ENCODE measurements at places on chromosomes 12 and 14. TPM values are rescaled to one million over a fixed set of nuclear protein-coding genes. Genes with fewer than 3 reads are reported as not detected.
A peak's percentile ranks its signal among the peaks of the same experiment; 100 is the strongest.

- no peak for DNase-seq
- no peak overlapping the region for H3K27ac ChIP-seq
- H3K4me1 ChIP-seq, result peaks cover 19% of the 10 kb centered on the region
- H3K4me3 ChIP-seq, result no peak overlapping the region
- H3K27me3 ChIP-seq, result no peaks in the 10 kb centered on the region
These were observed 151.7 kb upstream of the FUT8 start for GRCh38 chr14:65260786-65261185.

DNA sequence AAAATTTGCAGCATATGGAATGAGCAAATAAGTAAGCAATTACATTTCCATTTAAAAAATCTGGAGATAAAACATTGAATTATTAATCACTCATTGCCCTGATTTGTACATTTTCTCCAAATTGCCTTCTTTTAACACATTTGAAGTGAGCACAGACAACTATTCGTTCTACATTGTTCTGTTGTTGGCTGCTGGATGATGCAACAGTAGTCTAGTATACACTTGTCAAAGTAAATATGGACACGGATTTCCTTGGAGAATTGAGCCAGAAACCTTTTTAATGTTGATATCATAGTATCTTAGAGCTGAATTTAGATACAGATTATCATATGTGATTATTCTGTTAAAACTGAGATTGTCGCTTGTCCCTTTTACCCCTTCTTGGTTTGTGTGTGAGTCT, 188.2 kb downstream of the FUT8 start:
- H3K4me1 ChIP-seq, result no peaks in the 10 kb centered on the region
- H3K27me3 ChIP-seq, result no peaks in the 10 kb centered on the region
- no peak for DNase-seq
- H3K36me3 ChIP-seq, result no peaks in the 10 kb centered on the region

Gene RFLNA
- total RNA-seq, result not detected

DNA sequence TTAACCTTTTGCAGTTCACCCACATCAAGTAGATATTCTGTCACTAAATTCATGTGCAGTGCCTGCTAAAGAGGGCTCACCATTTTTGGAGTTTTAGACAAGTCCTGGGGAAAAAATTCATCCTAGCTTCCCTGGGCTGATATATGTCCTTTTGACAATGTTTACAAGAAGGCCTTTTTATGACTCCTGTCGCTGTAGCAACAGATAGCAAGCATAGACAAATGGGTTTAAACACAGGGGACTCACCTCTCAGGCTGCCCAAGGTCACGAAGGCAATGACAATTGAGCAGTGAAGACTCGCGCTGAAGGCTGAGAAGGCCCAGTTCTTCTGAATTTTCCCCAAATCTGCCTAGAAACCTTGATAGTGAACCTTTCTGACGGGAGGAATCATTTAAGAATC, 150.7 kb upstream of the CPM start:
- H3K27ac ChIP-seq, result no peak overlapping the region
- no peaks in the 10 kb centered on the region for H3K4me1 ChIP-seq
- H3K27me3 ChIP-seq, result peaks cover 15% of the 10 kb centered on the region

DNA sequence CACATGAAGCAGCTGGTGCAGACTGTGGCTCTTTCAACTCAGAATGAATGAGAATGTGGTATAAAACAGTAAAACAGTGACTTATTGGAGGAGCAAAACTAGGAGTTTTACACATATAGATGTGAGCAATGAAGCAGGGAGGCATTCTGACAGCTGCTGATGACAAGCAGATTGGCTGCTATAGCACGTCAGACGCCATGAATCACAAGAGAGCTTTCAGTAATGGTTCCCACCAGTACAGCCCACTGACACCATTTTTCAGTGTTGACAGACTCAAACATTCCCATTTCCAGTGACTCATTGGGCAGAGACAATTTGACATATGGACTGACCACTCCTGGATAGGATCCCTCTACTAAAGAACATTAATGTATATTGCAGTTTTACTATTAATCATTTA, 24.6 kb upstream of the FSCB start:
- no peak overlapping the region for H3K27ac ChIP-seq
- H3K36me3 ChIP-seq, result no peaks in the 10 kb centered on the region
- no peaks in the 10 kb centered on the region for H3K27me3 ChIP-seq
- no peaks in the 10 kb centered on the region for H3K4me1 ChIP-seq
- DNase-seq, result no peak
- H3K4me3 ChIP-seq, result no peak overlapping the region

- no peaks in the 10 kb centered on the region for H3K36me3 ChIP-seq
- peaks cover 7% of the 10 kb centered on the region for H3K27me3 ChIP-seq
- no peaks in the 10 kb centered on the region for H3K4me1 ChIP-seq
- no peak overlapping the region for H3K4me3 ChIP-seq
- H3K27ac ChIP-seq, result no peak overlapping the region
These were observed 163.8 kb upstream of the MYL2 start for GRCh38 chr12:111084158-111084557.

Gene LRP1-AS
- not detected for total RNA-seq

Gene KRT3
- total RNA-seq, result not detected

Gene CARMIL3
- 1.9 TPM for total RNA-seq

Gene NGB
- not detected for total RNA-seq

DNA sequence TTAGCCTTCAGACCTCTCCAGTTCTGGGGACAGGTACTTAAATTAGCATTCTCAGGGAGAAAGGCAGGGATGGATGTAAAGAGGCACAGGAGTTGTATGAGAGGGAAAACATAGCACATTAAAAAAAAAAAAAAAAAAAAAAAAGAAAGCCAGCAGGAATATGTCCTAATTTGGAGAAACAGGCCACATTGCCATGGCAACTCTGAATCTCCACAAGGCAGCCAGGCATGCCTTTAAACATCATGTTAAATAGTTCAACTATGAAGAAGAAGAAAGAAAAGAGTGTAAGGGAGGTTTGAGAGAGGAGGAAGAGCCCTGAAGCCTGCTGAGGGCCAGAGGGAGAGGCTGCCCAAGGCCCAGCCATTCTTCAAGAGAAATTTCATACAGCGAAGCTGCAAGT, 145.8 kb downstream of the GRIN2B start:
- no peak overlapping the region for H3K4me3 ChIP-seq
- no peaks in the 10 kb centered on the region for H3K4me1 ChIP-seq
- H3K27me3 ChIP-seq, result no peaks in the 10 kb centered on the region
- no peak for DNase-seq

GRCh38 chr14:73755434-73756014, 41.3 kb upstream of the PNMA1 start:
- H3K27ac ChIP-seq, result peak overlapping the region; percentile 62
- peaks cover 83% of the 10 kb centered on the region for H3K4me1 ChIP-seq
- no peaks in the 10 kb centered on the region for H3K27me3 ChIP-seq
- H3K36me3 ChIP-seq, result peaks cover under 1% of the 10 kb centered on the region
- H3K4me3 ChIP-seq, result peak overlapping the region; percentile 84

Gene CCDC197
- 2.2 TPM for total RNA-seq

DNA sequence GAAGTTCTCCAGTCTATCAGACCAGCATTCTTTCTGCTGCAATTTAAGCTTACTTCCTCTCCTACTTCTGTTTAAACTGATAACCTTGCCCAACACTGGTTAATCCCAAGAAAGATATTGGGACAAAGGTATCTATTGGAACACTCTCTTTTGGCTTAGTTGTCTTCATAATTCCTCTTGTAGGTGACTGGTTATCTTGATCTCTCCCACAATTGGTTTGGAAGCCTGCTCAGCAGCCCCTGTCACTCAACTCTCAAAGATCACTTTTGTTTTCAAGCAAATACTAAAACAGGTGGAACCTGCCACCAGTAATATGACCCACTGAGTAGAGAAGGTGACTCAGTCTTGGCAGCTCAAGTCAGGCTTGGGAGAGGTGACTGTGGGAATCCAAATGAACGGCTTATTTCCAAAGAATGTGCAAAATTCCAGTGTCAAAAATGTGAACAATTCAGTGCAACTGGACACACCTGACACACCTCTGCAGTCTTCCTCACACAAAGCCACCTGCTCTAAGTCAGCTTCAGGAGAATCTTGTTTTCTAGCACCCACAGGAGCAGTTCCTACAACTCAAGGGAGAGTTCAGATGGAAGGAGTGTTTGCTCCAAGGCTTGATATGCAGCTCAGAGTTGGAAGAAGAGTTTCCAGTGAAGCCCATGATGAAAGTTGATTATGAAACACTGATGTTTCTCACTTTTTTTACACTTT, 83.2 kb upstream of the SLC38A2 start:
- no peak for DNase-seq
- H3K27ac ChIP-seq, result peak overlapping the region; percentile 18
- H3K4me3 ChIP-seq, result peak overlapping the region; percentile 64
- H3K4me1 ChIP-seq, result peaks cover 75% of the 10 kb centered on the region

DNA sequence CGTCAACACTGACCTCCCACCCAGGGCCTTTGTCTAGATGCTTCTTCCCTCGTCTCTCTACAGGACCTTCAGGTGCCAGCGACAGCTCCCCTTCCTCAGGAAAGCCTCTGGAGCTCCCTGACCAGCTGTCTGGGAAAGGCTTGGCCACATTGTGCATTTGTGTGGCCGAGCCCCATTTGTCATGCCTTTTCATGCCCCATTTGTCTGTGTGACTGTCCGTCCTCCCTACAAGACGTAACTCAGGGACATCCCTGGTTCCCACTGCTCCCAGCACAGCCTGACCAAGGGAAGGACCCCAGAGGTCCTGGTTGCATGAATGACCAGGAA, 23.8 kb downstream of the ZFYVE21 start:
- no peak for DNase-seq
- H3K27me3 ChIP-seq, result no peaks in the 10 kb centered on the region
- H3K27ac ChIP-seq, result no peak overlapping the region
- H3K4me1 ChIP-seq, result no peaks in the 10 kb centered on the region

Gene TMBIM4
- total RNA-seq, result 88.7 TPM

GRCh38 chr14:28608443-28608842, 158.1 kb upstream of the FOXG1 start:
- no peaks in the 10 kb centered on the region for H3K36me3 ChIP-seq
- H3K4me3 ChIP-seq, result no peak overlapping the region
- H3K27ac ChIP-seq, result no peak overlapping the region
- DNase-seq, result no peak
- H3K27me3 ChIP-seq, result no peaks in the 10 kb centered on the region

DNA sequence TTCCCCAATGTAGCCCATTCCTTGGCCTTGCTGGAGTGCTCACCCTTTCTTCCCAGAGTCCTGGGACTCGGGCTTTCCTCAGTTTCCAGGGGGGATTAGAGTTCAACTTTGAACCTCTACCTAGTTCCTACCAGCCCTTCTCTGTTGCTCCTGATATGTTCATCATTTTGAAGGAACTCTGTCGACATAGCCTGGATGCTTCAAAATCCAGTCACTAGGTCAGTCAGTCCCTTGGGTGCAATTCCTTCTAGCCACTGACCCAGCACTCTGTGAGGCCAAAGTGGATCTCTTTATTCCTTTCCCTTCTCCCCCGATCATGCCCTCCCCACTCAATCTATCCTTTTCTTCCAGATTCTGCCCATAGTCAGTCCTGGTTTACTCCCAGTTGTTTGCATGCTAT, 72.3 kb upstream of the TMCC3 start:
- H3K36me3 ChIP-seq, result no peaks in the 10 kb centered on the region
- DNase-seq, result no peak
- H3K27me3 ChIP-seq, result peaks cover 13% of the 10 kb centered on the region
- no peaks in the 10 kb centered on the region for H3K4me1 ChIP-seq
- no peak overlapping the region for H3K4me3 ChIP-seq
- H3K27ac ChIP-seq, result no peak overlapping the region

- no peak for DNase-seq
- no peaks in the 10 kb centered on the region for H3K36me3 ChIP-seq
- no peak overlapping the region for H3K27ac ChIP-seq
- no peaks in the 10 kb centered on the region for H3K4me1 ChIP-seq
These were observed 369.7 kb upstream of the SYT1 start for GRCh38 chr12:78494911-78495310.

Gene RPL10L
- not detected for total RNA-seq

Gene VSX2
- total RNA-seq, result not detected

Gene LRFN5
- not detected for total RNA-seq

- no peaks in the 10 kb centered on the region for H3K36me3 ChIP-seq
- H3K4me1 ChIP-seq, result no peaks in the 10 kb centered on the region
- no peaks in the 10 kb centered on the region for H3K27me3 ChIP-seq
- no peak for DNase-seq
- H3K4me3 ChIP-seq, result no peak overlapping the region
- H3K27ac ChIP-seq, result no peak overlapping the region
These were observed 219.4 kb downstream of the KSR2 start for GRCh38 chr12:117749431-117749830.

- H3K4me3 ChIP-seq, result peak overlapping the region; percentile 17
- no peak overlapping the region for H3K27ac ChIP-seq
- no peak for DNase-seq
- H3K27me3 ChIP-seq, result peaks cover 7% of the 10 kb centered on the region
- no peaks in the 10 kb centered on the region for H3K36me3 ChIP-seq
- peaks cover 42% of the 10 kb centered on the region for H3K4me1 ChIP-seq
These were observed 974 bp upstream of the TNS2 start for GRCh38 chr12:53048780-53049401.

GRCh38 chr12:72035625-72036024, 97.0 kb downstream of the TPH2 start:
- H3K36me3 ChIP-seq, result no peaks in the 10 kb centered on the region
- no peak overlapping the region for H3K27ac ChIP-seq
- peaks cover 9% of the 10 kb centered on the region for H3K27me3 ChIP-seq
- H3K4me3 ChIP-seq, result no peak overlapping the region
- no peak for DNase-seq

DNA sequence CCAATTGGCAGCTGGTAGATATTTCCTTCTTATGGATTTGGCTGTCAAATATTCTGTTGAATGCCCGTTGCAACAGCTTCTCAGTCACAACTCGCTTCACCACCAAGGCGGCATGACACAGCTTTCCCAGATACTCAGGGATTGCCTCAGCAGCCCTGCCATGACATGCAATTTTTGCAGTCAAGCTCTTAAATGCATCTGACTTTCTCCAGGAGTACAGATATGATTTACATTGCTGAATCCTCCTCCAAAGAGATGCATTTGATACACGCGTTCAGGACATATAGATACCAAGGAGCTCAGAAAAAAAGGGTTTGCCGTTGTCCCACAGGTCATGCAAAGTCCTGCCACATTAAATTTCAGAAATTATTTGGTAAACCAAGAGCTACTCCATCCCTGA, 6.5 kb downstream of the KRT5 start:
- H3K27me3 ChIP-seq, result peaks cover 19% of the 10 kb centered on the region
- H3K4me1 ChIP-seq, result no peaks in the 10 kb centered on the region
- no peak overlapping the region for H3K4me3 ChIP-seq
- no peak for DNase-seq

DNA sequence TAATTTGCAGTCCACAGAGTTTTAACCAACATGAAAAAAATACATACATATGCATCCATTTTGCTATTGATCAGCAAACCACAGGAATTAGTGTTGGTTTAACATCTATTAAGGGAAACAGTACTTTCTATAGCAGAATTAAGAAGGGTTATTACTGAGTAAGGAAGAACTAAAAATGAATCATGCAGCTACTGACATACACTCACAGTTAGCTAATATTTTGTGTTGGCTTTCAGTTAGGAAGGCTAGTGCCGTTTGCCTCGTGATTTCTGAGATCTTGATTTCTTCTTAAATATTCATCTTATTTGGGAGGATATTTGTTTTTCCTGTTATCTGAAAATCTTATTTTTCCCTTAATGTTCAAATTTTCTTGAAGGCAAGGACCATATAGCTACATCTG, 423.4 kb downstream of the NOVA1 start:
- H3K27ac ChIP-seq, result no peak overlapping the region
- DNase-seq, result no peak
- no peaks in the 10 kb centered on the region for H3K4me1 ChIP-seq
- H3K36me3 ChIP-seq, result peaks cover 2% of the 10 kb centered on the region
